ENCODE measurements at places on chromosomes 1 and 21.

DNA sequence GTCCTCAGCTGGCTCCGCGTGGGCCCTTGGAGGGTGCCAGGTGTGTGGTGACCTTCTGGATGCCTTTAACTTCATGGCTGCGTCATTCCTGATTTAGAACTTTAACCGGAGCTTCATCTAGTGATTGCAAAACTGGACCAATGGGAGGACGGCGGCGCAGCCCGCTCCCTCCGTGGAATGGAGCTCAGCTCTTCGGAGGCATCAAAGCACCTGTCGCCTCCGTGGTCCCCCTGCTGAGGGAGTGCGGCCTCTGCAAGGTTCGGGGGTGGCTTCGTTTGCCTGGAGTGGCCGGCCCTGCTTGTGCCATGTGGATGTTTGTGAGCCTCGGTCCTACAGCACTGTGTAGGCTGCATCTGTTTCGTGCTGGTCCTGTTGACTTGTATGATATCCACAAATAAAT lies 14.2 kb downstream of the CSTB start:
- no peak for DNase-seq

GRCh38 chr21:42411197-42411869 lies 7.6 kb downstream of the UBASH3A start:
- no peak for DNase-seq

DNA sequence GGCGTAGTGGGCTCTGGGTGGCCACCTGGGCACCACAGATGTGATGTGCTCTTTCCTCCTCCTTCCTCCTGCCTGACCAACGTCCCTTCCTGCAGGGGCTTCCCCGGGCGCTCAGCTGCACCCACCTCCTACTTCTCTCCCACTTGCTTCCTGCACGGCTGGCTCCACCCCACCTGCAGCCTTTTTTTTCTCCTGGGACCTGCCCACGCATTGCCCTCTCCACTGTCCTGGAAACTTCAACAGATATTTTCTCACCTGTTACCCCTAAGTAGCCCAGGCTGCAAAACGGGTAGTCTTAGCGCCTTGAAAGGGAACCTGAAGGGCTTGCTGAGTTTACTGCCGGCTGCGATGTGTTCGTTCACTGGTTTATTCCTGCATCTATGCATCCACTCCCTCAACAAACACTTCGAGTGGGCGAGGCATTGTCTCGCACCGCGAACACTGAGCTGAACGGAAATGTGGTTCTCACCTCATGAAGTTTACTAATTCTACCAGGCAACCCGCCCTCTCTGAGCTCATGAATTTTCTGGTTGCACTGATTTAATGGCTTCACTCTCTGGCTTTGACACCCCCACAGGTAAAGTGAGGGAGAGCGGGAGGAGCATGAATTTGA lies 23.6 kb downstream of the ZBTB18 start:
- no peak for DNase-seq

GRCh38 chr1:42152119-42152518 lies 1.1 kb upstream of the GUCA2B start:
- DNase-seq: no peak

DNA sequence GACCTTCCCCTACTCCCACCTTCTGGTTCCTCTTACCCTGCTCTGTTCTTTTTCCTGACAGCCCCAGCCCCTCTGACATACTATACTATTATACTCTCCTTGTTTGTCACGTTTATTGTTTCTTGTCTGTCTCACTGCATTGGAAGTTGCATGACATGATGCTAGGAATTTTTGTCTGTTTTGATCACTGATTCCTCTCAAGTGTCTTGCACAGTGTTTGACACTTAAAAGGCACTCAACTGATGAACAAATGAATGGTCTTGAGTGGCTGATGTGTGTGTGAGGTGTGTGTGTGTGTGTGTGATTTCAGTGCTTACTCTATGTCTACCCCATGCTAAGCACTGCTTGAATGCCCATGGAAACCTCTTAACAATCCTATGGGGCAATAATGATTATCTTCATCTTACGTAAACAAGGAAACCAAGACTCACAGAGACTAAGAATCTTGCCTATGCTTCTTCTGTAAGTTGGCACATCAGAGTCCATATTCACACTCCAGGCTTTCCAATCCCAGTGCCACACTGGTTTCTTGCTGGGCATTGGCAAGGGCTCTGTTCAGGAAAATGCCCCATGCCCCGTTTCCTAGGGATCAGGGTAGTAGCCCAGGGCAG lies 59.7 kb downstream of the ATP1A1 start:
- no peak for DNase-seq

GRCh38 chr1:247908766-247909165 lies 11.3 kb upstream of the OR2T8 start:
- no peak for DNase-seq

DNA sequence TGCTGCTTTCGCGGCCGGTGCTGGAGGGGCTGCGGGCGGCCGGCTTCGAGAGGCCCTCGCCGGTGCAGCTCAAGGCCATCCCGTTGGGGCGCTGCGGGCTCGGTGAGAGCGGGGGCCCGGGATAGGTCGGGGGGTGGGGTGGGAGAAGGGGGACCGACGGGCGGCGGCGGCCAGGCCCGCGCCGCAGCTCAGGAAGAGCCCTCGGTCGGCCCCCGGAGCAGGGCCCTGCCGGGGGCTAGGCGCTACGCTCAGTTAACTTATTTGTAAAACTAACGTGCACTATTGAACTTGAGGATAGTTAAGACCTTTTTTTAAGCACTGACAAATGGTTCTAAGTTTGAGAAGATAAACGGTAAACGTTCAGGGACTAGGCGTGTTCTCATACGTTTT lies 418 bp downstream of the DDX20 start:
- no peak for DNase-seq

- DNase-seq: no peak
Observed at GRCh38 chr21:20661246-20661645, 337.0 kb upstream of the NCAM2 start.

All from thoracic aorta (tissue), 2 donors.